ENCODE measurements at places on chromosomes 5 and 9. TPM values are rescaled to one million over a fixed set of nuclear protein-coding genes. Genes with fewer than 3 reads are reported as not detected.

DNA sequence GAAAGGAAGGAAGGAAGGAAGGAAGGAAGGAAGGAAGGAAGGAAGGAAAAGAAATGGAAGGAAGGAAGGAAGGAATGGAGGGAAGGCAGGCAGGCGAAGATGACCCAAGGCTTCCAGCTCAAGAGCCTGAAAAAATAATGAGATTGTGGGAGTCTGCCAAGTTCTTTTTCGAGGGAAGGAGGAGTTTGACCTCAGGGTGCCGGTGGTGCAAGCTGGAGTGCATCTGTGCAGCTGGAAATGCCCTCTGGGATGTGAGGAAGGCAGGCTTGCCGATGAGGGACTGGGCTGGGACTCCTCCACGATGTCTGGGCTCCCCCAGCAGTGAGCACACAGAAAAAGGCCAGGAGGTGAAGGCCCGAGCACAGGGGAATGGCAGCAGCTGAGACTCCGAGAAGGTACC is 154.9 kb upstream of the DAPK1 start:
- DNase-seq, result no peak

DNA sequence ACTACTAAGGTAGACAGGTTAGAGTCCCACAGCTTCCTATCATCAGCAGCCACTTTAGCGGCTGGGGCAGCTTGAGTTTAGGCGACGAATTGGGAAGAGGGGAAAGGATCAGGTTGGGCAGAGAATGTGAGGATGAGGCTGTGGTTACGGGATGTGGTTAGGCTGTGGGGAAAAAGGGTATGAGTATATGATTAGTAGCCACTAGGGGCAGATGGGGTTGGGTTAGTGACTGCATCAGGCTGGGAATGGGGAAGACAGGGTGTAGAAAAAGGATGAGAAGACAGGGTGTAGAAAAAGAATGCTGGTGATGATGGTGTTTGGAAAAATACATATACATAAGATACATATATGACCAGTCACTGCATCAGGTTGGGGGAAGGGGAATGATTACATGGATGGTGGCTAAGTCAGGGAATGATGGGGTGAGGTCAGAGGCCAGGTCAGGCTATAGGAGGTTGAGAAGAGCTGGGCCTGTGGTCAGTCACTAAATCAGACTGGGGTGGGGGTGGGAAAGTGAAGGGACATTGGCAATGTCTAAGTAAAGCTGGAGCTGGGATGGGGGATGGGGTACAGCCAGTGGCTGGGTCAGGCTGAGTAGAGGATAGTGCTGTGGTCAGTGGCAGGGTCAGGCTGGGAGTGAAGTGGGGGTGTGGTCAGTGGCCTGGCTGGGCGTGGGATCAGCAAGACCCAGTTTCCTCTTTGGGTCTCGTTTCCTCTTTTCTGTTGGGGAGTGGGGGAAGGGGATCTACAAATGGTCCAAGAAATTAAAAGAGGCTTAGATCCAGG is 2.1 kb downstream of the TLN1 start:
- no peak for DNase-seq

GRCh38 chr9:100803956-100804355 is 224.6 kb upstream of the PLPPR1 start:
- no peak for DNase-seq

GRCh38 chr5:89844548-89844947 is 565.0 kb downstream of the CETN3 start:
- DNase-seq, result no peak

DNA sequence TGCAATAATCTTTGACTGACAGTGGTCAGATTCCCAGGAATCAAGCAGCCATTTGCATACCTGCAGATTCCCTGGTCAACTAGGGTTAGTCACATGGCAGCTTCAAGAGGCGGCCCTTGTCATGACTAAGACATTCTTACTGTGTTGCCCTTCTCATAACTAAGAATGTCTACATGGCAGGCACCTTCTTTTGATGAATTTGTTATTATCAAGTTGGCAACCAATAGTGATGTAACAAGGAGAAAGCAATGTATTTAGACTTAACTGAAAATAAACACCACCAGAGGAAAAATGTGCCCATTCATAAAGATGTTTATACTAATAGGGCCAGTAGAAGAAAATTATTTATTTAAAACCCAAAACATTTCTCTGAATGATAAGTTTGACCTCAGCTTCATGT is 215.6 kb downstream of the TLE1 start:
- DNase-seq, result no peak

DNA sequence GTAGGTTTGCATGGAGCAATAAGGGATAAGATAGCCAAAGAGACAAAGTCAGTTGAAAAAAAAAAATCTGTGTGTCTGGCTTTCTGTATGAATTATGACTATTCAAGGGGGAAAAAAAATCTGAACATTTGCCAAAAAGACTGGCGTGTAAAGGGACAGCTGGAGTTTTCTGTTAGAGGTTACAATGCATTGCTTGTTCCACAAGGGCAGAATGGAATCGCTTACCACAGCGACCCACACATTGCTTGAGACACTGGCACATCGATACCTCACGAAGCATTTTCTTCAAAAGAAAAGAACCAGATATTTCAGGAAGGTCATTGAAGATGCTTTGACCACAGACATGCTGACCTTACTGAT is 327.8 kb downstream of the TMEM167A start:
- DNase-seq, result no peak

- DNase-seq, result no peak
Observed at GRCh38 chr9:20579524-20580314, 42.6 kb downstream of the MLLT3 start.

GRCh38 chr5:150762211-150762610 is 3.4 kb upstream of the DCTN4 start:
- DNase-seq, result no peak

GRCh38 chr9:5263351-5264218 is 32.4 kb downstream of the INSL4 start:
- DNase-seq, result no peak

- DNase-seq, result no peak
Observed at GRCh38 chr9:136565715-136566552, 20.1 kb upstream of the NOTCH1 start.

GRCh38 chr5:127565586-127566270 is 48.3 kb downstream of the PRRC1 start:
- no peak for DNase-seq

- DNase-seq, result no peak
Observed at GRCh38 chr9:98150721-98151120, 31.7 kb upstream of the TRIM14 start.

GRCh38 chr9:71592400-71592799 is 175.9 kb downstream of the CEMIP2 start:
- DNase-seq, result peak; percentile 41

DNA sequence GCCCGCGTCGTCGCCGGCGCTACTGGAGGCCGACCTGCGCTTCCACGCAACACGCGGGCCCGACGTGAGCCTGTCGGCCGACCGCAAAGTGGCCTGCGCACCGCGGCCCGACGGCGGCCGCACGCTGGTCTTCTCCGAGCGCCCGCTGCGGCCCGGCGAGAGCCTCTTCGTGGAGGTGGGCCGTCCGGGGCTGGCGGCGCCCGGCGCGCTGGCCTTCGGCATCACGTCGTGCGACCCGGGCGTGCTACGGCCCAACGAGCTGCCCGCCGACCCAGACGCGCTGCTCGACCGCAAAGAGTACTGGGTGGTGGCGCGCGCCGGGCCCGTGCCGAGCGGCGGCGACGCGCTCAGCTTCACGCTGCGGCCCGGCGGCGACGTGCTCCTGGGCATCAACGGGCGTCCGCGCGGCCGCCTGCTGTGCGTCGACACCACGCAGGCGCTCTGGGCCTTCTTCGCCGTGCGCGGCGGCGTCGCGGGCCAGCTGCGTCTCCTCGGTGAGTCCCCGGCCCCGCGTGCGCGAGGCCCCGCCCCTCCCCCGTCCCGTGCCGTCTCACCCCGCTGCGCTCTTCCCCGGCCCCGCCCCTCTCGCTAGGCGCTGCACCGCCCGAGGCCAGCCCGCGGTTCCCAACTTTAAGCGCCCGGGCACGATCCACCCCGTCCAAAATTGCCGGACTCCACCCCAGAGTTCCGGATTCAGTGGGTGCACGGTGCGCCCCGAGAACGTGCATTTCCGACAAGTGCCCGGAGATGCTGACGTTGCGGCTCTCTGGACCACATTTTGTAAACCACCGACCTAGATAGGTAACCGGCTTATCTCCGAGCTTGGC is 42.8 kb downstream of the NEURL1B start:
- no peak for DNase-seq

DNA sequence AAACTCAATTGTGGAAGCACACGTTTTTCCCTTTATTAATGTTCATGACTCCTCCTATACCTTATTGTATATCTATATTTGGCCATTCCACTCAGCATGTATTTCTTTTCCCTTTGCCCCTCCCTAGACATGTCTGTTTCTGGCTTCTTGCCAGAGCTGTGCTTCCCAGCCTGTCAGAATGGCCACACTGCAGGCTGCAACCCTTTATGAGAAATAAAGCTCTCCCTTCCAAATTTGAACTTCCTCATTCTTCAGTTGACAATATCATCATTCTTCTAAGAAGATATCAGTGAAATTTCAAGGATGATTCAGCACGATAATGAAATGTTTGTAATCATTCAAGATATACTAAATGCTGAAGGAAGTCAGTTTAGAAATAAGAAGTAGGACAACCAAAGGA is 107.6 kb upstream of the PRSS3 start:
- peak; percentile 27 for DNase-seq

- DNase-seq, result no peak
Observed at GRCh38 chr5:17761326-17761725, 127.1 kb downstream of the TAF11L14 start.

Gene PITX1
- 4.6 TPM for total RNA-seq

Gene C9
- not detected for total RNA-seq

Gene FAM221B
- not detected for total RNA-seq

Gene RNF145
- 44.7 TPM for total RNA-seq

Gene ZNF608
- total RNA-seq, result 24.7 TPM

Gene HBEGF
- 5.8 TPM for total RNA-seq

Gene NKD2
- total RNA-seq, result 0.27 TPM

Gene TPRN
- 15.2 TPM for total RNA-seq

Gene CER1
- total RNA-seq, result not detected

Gene MATR3
- total RNA-seq, result 191 TPM

Gene PCDHGA3
- not detected for total RNA-seq

Gene SLC36A2
- total RNA-seq, result not detected
